Large intestine (tissue), 12 donors: ENCODE measurements at places on chromosomes 13 and 19. TPM values are rescaled to one million over a fixed set of nuclear protein-coding genes. Genes with fewer than 3 reads are reported as not detected.

The MAG gene
- polyA plus RNA-seq: 0.37 TPM

The CYP2A6 gene
- polyA plus RNA-seq: 0.07 TPM

The SOHLH2 gene
- 0.99 TPM for polyA plus RNA-seq

The MIA gene
- 6.2 TPM for polyA plus RNA-seq

The NUP58 gene
- polyA plus RNA-seq: 33.6 TPM

The CFAP97D2 gene
- 0.06 TPM for polyA plus RNA-seq

The BRD4 gene
- 39.1 TPM for polyA plus RNA-seq

The SIAH3 gene
- polyA plus RNA-seq: 0.19 TPM

The ZNF317 gene
- polyA plus RNA-seq: 34.3 TPM

The NRTN gene
- polyA plus RNA-seq: 2.3 TPM

The GFY gene
- polyA plus RNA-seq: not detected

The LGALS16 gene
- not detected for polyA plus RNA-seq

The ZNF506 gene
- 27.1 TPM for polyA plus RNA-seq

The APC2 gene
- polyA plus RNA-seq: 5.6 TPM

The OR10H4 gene
- polyA plus RNA-seq: not detected

The AZU1 gene
- 0.33 TPM for polyA plus RNA-seq

The CPB2 gene
- polyA plus RNA-seq: 0.10 TPM

- DNase-seq: peak; percentile 29
These were observed 89.4 kb upstream of the RAP2A start for GRCh38 chr13:97344265-97345175.

- peak; percentile 24 for DNase-seq
These were observed 722 bp upstream of the TIMM50 start for GRCh38 chr19:39479916-39480315.

DNA sequence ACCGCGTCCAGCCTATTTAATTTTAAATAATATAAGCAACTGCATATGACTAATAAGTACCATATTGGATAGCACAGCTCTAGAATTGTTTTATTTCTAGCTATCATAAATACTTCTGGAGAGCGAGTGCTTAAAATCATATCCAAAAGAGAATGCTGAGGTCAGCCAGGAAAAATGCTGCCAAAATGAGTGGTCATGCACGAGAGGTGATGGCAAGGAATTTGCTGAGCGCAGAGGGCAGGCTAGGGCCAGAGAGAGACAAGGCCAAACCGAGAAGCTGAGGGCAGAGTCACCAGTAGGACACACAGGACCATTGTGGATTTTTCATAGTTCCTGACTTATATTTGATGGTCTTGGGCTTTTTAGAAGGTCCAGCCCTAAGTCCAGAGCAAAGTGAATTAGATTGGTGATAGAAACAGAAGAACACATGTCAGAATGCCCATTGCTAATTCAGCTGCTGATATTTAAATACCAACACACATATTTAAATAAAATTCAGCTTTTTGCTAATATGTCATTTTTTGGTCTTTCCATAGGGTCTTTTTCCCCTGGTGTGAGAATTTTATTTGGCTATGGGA lies 33.6 kb upstream of the UBL3 start:
- DNase-seq: no peak

- peak; percentile 57 for DNase-seq
These were observed 18.1 kb upstream of the GTF3A start for GRCh38 chr13:27406178-27406939.

DNA sequence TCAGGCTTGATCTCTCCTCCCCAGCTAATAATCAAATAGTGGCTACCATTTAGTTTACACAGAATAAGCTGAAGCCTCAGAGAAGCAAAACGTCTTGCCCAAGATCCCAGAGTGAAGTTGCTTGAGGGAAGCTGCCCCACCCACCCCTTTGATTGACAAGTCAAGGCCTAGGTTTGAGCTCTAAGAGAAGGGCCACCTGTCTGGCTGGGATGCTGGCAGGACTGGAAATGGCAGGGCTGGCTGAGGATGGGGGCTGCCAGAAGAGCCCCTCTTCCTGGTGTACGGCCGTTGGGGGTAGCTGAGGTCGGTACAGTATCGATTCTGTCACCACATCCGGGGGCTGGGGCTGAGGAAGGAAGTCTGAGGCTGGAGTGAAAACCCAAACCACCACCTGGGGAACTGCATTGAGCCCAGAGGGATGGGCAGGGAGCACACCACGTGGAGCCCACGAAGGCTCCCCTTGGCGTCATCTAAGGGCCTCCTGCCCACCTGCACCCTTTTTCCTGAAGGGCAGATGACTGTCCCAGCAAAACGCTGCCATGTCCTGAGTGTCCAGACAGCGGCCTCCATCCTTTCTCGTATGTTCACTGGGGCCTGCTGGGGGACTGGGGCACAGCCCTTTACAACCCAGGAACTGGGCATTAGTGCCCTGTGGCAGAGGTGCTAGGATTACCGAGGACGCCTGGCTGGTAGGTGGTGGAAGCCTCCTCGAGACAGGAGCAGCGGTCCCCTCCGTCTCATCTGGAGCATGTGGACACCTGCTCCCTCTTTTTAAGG lies 1.4 kb upstream of the PRKD2 start:
- no peak for DNase-seq

DNA sequence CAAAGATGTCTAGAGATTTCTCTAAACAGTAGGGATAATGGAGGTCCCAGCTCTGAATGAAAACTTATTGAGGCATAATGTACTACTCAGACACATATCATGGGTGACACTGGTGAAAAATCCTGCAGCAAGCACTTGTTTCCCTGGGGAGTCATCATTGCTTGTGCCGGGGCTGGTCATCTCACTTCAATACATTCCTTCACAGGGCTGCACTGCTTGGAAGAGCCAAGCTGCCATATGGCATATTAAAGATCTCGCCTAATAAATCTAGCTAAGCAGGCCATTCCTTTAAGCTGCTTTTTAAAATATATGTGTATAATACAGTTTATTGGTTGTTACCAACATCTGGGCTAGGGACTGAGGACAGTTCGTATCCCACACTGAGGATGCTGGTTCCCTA lies 332.2 kb upstream of the GPC6 start:
- DNase-seq: no peak

DNA sequence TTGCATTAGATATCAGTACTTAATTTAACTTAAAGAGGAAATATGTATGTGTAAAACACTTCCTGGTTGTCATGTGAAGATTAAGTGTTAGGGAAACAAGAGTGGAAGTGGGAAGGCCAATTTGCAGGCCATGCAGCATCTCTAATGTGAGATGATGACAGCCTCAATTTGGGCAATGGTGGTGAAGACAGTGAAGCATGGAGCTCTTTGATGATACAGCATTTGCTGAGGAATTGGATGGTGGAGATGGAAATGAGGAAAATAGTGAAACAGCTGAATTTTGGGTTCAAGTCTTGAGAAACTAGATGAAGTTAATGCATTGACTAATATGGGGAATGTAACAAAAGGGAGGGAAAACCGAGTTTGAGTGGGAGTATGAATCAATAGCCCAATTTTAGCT lies 231.7 kb upstream of the MIR17HG start:
- no peak for DNase-seq

DNA sequence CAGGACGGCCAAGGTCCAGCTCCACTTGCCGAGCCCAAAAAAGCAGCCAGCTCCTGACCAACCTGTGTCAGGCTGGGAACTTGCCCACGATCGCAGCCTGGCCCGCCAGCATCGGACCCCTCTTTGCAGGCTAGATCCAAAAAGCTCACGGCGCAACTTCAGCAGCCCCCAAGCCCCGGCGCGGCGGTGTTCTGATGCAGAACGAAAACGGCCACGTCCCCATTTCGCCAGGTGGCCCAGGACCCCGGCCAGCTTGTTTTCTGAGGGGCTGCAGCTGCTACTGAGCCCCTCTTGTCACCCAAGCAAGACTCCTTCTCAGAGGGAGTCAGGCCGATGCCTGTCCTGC lies 1.3 kb downstream of the TMEM259 start:
- DNase-seq: no peak

DNA sequence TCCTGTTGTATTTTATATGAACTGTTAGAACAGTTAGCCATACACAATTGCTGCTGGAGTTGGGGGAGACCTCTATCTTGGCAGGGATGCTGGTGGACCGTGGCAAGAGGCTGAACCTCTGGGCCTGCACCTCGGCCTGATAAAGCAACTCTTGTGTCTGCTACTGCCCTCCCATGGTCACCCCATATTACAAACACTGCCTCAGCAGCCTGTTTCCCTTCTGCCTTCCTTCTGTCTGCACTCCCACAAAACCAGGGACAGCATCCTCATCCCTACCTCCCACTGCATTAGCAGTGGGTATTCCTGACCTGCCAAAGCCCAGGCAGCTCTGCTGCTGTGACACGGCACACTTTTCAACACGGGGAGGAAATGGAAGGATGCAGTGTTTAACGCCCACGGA lies 456.4 kb downstream of the FGF14 start:
- no peak for DNase-seq

GRCh38 chr19:52148256-52148655 lies 8.5 kb upstream of the ZNF616 start:
- no peak for DNase-seq

DNA sequence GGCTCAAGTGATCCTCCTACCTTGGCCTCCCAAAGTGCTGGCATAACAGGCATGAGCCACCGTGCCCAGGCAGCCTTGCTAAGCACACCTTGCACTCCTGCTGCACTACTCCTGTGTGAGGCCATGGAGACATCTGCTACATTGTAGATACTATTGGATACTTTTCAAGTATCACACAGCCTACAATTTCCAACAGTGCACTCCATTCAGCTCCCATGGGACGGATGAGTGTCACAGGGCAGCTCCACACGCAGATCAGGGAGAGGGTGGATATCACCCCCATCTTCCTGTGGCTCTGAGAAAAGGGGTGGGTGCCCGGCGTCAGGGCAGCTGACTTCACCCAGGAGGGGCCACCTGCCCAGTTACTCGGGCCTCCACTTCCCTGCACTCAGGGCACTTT lies 39.1 kb upstream of the CCNE1 start:
- no peak for DNase-seq

GRCh38 chr19:18060472-18060871 lies 26.3 kb downstream of the IL12RB1 start:
- DNase-seq: no peak

GRCh38 chr19:3062165-3063105 lies at the start of gene TLE5:
TSS of gene TLE5 (minus strand) at chr19:3062495. CDS start at chr19:3062200, 295 bp downstream.
- peak; percentile 74 for DNase-seq

GRCh38 chr19:4754248-4754647 lies 30.6 kb upstream of the DPP9 start:
- DNase-seq: no peak

GRCh38 chr19:38889803-38890202 lies 9.6 kb downstream of the SIRT2 start:
- no peak for DNase-seq

DNA sequence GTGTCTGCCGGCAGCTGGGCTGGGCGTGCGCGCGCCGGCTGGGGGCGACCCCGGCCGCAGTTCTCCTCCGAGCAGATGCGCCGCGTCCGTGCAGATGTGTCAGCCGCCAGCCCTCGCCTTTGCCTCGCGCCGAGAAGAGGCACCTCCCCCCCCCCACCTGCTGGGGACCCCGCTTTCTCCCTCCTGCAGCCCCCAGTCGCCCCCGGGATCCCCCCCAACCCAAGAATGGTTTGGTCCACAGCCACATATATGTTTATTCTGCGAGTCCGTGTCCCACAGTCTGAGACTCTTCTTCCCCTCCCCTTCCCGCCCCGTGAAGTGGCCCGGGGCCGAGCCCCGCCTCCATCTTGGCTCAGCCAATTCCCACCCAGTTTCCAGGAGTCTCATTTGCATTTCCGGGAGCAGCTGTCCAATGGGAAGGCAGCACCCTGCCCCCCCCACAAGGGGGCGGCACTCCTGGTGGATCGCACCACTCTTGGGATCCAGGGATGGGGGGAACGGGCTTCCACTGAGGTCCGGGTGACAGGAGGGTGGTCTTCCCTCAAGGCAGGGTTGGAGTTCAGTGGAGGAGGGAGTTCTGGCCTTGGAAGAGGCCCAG lies 8.6 kb downstream of the ISOC2 start:
- DNase-seq: peak; percentile 79

GRCh38 chr13:40599124-40599523 lies 67.3 kb downstream of the FOXO1 start:
- DNase-seq: no peak

GRCh38 chr13:109700176-109700575 lies 86.2 kb downstream of the IRS2 start:
- DNase-seq: peak; percentile 89

DNA sequence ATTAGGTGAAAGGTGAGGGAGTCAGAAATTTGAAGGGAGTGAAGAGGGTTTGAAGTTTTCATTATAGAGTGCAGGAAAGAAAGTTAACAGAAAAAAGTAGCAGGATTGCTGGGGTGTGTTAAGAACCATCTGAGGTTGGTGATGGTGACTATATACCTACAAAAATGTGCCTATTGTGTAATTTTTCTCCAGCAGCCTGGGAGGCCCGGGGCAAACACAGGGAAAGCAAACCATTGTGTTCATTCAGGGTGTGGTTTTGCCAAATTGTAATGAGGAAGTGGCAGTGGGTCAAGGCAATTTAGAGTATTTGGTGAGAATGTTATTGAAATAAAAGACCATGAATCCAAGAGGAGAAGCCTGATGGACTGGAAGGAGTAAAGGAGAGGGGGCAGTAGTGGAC lies 8.2 kb upstream of the SUCLA2 start:
- DNase-seq: no peak

DNA sequence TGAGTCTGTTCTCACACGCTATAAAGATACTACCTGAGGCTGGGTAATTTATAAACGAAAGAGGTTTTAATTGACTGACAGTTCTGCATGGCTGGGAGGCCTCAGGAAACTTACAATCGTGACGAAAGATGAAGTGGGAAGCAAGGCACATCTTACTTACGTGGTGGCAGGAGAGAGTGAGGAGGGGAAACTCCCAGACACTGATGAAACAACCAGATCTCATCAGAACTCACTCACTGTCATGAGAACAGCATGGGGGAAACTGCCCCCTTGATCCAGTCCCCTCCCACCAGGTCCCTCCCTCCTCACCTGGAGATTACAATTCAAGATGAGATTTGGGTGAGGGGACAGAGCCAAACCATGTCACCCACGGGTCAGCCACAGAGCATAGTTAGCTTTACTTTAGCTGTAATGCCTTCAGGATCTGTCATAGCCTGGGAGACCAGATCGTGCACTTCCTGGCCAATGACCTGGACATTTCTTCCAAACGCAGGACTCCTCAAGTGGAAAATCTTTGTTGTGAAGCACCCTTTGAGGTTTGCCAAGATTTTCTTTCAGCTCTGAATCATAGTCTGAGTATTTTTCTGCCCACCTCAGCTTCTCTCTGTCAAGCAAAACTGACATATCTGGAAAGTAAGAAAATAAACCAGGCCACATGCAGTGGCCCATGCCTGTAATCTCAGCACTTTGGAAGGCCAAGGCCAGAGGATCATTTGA lies 25.2 kb upstream of the HIF3A start:
- DNase-seq: no peak

DNA sequence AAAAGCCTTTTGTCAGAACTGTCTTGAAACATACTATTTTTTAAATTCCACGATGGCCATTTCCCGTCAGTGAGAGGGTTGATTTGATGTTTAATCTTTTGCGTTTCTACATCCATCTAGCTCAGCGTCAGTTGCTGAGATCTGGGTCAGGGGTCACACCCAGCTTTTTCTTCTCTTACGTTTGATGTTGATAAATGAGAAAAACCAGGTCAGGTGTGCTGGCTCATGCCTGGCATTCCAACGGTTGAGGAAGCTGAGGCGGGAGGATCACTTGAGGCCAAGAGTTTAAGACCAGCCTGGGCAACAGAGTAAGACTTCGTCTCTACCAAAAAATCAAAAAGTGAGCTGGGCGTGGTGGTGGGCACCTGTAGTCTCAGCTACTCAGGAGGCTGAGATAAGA lies 168.9 kb downstream of the PTPRS start:
- no peak for DNase-seq

GRCh38 chr13:95440441-95441088 lies 112.0 kb upstream of the CLDN10 start:
- no peak for DNase-seq

- DNase-seq: no peak
These were observed 235.1 kb downstream of the DLEU7 start for GRCh38 chr13:50608370-50608769.

GRCh38 chr19:47486900-47487299 lies 2.9 kb upstream of the KPTN start:
- DNase-seq: no peak
